Stimulated activated CD4-positive, alpha-beta T cell treated with anti-CD3 and anti-CD28 coated beads, Interleukin-2, amount 100 ng/mL, for 48 hours (primary cell): ENCODE measurements at places on chromosomes 3 and 15.

DNA sequence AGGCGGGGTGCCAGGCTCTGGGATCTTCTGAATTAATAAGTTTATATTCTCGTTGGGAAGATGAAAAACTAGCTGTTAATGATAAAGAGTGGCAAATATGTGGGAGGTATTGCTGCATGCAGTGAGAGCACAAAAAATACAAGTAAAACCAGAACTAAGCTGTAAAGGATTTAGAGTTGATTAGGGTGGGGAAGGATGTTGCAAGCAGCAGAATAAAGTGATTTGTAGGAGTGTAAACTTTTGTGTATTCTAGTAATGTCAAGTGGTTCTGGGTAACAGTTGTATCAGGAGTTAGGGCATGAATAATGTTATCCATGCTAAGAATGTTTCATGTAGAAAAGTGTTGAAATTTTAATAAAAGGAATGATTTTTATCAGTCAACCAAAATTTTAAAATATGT, 18.1 kb downstream of the CRYBG3 start:
- no peak for DNase-seq

DNA sequence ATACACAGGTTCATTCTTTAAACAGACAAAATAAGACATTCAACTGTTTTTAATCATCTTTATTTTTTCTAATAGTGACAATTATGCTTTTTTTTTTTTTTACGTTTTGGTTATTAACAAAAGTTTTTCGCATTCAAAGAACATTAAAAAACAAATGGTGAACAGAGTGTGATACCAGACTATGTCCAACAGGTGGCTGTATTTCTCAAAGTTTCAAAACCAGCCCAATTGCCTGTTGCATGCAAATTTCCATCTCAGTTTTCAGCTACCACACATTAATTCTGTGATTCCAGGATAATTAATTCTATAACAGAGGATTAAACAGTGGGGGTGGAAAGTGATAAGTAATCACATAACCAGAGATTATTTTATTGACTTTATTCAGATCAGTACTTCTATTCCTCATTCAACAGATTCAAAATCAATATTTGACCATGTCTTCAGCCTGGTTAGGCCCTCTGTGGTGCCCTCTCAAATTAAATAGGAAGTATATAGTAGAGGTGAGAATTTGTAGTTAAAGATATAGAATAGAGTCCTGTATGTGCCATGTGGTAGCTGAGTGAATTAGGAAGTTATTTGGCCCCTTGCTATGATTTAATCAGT, 122.2 kb upstream of the DCBLD2 start:
- no peak for DNase-seq

DNA sequence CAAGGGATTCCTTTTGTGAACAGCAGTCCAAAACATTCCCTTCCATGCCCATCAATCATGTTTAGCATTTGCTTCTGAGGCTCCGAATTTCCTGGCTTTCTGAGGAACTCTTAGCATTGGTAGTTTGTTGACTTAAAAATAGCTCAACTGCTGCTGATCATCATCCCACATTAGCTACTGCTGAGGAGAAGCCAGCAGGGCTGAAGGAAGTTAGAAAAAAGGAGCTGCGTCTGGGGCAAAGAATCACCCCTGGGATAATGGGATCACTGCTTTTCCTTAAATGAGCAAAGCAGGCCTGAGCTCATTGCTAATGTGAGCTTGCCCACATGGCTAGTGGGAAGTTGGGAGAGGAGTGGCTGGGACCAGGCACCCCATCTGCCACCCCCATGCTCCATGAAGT, 39.8 kb downstream of the CYP19A1 start:
- DNase-seq, result no peak

DNA sequence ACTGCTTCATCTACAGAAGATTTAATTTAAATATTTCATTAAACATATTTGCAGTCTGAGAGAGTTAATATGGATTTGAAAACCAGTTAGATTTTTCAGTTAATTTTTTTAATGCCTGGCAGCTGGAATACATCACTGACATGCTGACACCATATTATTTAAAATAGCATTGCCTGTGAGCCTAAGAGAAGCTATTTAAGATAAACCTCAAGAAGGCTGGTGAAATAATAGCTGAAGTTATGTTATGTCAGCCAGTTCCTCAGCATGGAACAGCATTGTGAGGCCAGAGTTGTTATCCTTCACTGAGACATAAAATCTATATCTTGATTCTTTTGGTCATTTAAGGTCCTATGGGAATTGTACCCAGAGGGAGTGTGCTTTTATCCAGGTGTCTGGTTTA, 705.2 kb downstream of the NAALADL2 start:
- DNase-seq, result no peak

DNA sequence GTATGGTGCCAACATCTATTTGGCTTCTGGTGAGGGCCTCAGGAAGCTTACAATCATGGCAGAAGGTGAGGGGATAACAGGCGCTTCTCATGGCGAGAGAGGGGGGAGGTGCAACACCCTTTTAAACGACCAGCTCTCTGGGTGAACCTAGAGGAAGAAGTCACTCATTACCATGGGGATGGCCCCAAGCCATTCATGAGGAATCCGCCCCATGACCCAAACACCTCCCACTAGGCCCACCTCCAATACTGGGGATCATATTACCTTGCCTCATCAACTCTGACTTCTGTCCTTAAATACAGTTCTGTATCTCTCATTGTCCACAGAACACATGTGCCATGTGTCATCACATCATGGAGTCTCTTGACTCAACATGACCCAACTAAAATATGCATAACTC, 37.5 kb upstream of the CLRN1 start:
- no peak for DNase-seq

DNA sequence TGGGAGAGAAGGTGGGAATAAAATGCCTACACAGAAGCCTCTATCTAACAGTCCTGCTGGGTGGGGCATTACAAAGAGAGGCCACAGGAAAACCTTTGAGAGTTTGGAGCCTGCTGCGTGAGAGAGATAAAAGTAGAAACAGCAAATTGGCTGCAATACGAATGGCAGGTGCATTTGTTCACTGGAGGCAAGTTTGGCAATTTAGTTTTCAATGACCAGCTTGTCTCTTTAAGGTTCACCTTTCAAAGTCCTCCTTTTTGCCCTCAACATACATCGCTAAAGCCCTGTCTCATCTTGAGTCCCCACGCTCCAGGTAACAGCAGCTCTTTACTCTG, 405.7 kb downstream of the LSAMP start:
- DNase-seq, result no peak
